Stimulated activated CD8-positive, alpha-beta memory T cell treated with anti-CD3 and anti-CD28 coated beads, Interleukin-4, amount 100 ng/mL, for 1 hour (primary cell): ENCODE measurements at places on chromosomes 4 and X.

DNA sequence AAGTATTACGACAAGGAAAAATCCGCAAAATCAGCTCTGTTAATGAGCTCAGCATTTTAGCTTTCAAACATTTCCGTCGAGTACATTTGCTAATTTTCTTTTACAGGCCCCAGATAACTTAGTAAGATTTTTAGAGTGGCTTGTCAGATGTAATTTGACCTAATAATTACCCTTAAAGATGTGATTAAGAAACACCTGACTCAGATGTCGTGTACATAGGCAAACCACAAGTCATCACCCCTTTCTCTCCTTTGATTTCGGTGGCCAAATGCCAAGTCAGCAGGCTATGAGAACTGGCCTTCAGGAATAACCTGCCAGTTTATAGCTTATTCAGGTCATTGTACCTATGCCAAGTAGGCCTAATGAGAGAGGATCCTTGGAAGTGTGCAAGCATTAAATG lies 369.6 kb downstream of the PCDH7 start:
- no peak for DNase-seq

DNA sequence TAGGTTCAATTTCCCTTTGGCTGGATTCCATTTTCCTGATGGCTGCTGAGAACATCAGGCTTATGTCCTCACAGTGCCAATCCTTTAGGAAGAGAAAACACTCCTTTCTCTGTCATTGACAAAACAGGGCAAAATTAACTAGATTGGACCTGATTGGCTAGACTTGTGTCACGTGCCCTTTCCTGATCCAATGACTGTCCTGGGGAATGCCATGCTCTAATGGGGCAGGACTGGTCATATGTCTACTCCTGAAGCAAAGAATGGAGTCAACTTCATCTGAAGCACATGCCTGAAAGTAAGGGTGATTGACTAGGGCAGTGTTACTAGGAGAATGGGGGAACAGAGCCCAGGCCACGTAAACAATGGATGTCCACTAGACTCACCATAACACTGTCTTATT lies 220.4 kb downstream of the KDR start:
- DNase-seq = no peak

GRCh38 chr4:113316879-113317278 lies 267.4 kb downstream of the ANK2 start:
- no peak for DNase-seq

- DNase-seq = no peak
Measured at GRCh38 chr4:77052352-77052751, 23.4 kb downstream of the CCNI start.

DNA sequence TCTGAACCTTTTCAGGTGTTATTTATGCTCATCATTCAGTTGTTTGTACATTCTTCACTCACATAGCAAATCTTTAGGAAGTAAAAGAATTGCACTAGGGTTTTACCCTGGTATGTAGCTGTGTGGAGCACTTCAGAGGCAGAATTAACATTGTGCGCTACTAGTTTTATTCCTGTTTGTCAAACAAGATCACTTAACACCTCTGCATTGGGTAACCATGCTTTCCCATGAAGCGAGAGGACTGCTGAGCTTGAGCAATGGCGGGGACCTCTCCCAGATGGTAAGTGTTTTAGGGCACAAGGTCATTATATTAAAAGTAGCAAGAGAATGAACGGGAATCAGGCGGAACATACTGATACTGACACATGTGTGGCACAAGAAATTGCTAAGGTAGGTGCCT lies 59.2 kb downstream of the SHROOM3 start:
- DNase-seq = no peak

- DNase-seq = no peak
Measured at GRCh38 chrX:71917621-71918343, 7.1 kb downstream of the NHSL2 start.

GRCh38 chr4:163565226-163566135 lies 71.0 kb downstream of the TMA16 start:
- DNase-seq = no peak

- no peak for DNase-seq
Measured at GRCh38 chr4:64682946-64683345, 273.7 kb upstream of the TECRL start.

DNA sequence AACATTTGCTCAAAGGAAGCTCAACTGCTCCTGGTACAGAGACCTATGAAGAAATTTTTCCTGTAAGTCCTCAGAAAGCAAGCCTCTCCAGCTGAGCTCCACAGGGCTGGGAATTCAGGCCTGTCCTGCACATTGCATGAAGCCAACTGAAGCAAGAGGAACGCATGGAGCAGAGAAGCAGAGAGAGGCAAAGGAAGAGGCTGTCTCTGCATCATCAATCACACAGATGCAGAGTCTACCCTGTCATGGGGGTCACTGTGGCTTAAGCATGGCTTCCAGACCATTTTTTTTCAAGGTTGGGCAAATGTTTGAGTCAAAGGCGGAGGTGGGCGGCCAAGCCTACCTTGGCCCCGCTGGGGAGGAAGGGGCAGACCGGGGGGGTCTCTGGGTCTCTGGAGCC lies 110.3 kb upstream of the MSX1 start:
- DNase-seq = no peak

DNA sequence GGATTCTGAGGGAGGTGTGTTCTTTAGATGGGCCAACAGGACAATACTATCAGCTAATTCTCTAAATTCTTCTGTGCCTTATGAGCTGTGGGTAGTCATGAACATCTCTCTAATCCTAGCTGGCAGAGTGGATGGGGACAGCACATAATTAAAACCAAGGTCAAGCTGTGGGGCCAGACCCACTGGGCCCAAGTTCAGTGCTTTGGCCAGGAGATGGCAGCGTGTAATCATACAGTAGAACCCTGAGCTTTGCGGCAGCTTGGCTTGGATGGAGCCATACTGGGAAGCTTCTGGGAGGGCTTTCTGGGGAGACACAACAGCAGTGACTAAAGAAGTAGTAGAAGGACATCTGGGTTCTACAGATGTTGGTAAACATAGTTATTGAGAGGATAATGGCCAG lies 140.3 kb upstream of the CXCL13 start:
- no peak for DNase-seq

GRCh38 chrX:46876901-46877300 lies 35.3 kb upstream of the JADE3 start:
- DNase-seq = no peak

DNA sequence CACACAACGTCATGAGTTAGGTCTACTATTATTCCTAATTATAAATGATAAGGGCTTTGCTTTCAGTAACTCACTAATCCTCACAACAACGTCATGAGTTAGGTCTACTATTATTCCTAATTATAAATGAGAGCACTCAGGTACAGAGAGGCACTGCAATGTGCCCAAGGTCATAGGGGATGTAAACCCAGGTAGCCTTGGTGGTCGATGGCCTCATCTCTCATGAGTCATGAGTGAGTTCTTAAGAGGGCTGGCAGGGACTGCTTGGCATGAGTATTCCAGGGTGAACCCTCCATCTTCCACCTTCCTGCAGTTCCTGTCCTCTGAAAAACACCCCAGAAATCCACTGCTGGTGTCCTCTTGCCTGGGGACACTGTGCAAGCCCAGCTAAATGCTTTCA lies 317.1 kb downstream of the STK32B start:
- no peak for DNase-seq

GRCh38 chrX:41671082-41671481 lies 17.7 kb upstream of the GPR34 start:
- no peak for DNase-seq

DNA sequence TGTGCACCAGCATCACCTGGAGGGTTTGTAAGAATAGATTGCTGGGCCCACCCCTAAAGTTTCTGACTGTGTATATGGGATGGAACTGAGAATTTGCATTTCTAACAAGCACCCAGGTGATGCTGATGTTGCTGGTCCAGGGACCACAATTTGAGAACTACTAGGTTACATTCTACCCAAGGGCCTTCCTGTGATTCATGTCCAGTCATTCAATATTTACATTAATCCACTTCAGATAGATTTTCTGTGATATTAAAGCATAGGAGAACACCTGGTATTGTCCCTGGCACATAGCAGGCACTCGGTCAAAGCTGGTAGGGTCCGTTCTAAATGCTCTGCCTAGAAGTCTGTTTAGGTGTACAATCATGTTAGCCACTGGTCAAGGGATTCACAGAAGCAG lies 19.5 kb upstream of the XPNPEP2 start:
- DNase-seq = no peak

DNA sequence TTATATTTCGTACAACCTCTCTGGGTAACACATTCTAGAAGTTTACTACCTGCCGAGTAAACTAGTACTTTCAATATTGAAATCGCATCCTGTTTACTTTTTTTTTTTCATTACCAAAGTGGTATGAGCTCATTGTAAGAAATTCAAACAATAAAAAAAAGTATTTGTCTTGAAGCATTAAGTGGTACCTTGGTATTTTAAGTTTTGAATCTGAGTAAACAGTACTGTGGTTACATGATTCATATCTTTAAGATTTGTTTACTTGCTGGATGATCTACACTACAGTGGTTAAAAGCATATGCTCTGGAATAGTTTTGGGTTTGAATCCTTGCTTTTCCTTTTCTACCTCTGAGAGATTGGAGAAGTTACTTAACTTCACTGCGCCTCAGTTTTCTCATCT lies 3.8 kb upstream of the MMGT1 start:
- DNase-seq = no peak

DNA sequence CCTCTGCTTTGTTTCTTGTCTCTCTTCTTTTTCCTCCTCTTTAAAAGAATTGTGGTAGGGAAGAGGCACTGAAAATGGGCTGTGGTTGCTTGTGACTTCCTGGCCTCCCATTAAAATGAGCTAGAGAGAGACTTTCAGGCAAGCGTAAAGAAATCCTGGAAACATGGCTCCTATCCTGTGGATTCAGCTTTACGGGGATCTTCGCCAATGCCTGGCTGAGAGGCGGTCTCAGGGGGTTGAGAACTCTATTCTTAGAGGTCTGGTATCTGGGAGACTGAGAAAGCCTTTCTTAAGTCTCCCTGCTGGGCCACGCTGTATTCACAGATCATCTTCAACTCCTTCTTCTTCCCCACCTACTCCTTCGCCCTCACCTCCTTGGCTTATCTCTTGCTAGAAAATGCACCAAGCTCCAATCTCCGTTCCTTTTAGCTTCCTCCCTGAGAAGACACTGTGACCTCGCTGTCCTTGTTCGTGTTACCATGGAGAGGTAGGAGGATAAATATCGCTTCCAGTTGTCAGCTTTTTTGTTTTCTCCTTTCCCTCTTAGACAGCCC lies 542 bp upstream of the KLF8 start:
- DNase-seq = no peak

DNA sequence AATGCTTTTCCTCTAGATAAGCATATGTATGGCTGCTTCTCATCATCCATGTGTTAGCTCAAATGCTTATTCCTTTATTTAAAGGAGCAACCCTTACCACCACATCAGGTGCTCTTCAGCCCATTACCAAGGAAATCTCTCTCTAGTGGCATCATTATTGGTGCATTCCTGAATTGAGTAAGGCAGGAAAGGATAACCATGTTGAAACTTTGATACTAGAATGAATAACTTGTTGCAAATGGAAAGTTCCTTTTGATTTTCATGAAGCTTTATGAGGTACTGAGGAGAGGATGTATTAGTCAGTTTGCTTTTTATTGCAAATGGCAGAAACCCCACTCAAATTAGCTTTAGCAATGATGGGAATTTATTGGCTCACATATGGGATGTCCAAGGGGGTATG lies 212.3 kb upstream of the FGF13 start:
- DNase-seq = no peak

- no peak for DNase-seq
Measured at GRCh38 chr4:153113838-153114105, 90.5 kb upstream of the TRIM2 start.

DNA sequence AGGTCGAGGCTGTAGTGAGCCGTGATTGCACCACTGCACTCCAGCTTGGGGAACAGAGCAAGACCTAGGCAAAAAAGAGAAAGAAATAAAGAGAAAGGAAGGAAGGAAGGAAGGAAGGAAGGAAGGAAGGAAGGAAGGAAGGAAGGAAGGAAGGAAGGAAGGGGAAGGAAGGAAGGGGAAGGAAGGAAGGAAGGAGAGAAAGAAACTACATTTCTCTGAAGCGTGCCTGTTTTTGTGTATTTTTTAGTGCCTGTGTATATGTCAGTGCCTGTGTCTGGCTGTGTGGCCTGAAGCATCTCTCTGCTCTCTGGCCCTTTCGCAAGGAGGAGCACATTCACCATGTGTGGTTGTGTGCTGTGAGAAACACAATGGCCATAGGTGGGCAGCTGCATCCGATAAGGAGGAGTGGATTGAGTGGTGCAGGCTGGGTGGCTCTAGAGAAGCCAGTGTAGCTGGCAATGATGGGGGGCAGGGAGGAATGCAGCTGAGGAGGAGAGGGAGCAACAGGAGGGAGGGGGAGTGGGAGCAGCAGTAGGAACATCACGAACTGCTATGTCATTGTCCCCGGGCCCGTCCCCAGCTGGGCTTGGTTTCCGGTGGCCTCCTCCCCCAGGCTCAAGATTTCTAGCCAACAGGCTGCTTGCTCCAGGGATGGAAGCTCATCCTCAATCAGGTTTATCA lies 11.4 kb downstream of the SYN1 start:
- DNase-seq = no peak

DNA sequence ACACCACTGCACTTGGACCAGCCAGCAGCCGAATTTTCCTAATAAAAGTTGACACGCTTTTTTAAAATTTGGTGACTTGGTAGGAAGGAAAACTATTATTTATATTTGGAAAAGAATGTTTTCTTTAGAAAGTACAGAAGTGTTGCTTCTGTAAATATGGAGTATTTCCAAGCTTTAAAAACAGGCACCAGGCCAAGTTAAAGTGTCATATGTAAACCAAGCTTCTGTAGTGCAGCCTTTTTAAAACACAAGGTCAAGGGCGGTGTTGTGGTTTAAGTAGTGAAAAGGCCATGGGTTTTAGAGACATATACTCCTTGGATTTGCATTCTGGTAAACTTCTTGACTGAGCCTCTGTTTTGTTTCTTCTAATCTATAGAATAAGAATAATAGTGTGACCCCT lies 62.7 kb downstream of the TRIM2 start:
- DNase-seq = no peak

- DNase-seq = no peak
Measured at GRCh38 chr4:75699299-75699698, 25.1 kb upstream of the USO1 start.

DNA sequence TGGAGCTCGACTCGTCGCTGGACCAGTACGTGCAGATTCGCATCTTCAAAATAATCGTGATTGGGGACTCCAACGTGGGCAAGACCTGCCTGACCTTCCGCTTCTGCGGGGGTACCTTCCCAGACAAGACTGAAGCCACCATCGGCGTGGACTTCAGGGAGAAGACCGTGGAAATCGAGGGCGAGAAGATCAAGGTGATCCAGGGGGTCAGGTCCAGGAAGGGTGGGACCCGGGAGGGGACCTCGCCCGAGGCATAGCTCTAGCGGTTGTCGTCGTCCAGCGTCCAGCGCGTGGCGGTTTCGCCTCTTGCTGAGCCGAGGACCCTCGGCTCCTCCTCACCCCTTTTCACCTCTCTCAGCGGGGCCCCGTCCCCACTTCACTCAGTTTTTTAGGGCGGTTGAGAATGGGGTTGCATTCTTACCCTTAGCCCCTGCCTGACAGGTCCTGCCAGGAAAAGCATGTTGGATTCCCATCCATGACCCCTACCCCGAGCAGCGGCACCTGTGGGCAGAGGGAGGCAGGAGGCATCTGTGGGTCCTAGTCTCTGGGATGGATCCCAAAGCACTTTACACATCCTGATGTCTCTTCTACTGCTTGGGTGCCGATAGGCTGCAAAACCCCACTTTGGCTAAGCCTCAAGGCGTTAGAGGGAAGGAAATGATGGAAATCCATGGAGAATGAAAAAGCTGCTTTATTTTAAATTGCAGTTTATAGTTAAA lies 524 bp downstream of the RAB33A start:
- no peak for DNase-seq

- DNase-seq = no peak
Measured at GRCh38 chr4:28451346-28451745, 1590.7 kb downstream of the STIM2 start.
